ENCODE measurements at places on chromosomes 16 and 17.

GRCh38 chr17:10875430-10875851 lies 37.6 kb upstream of the PIRT start:
- DNase-seq = peak; percentile 40

DNA sequence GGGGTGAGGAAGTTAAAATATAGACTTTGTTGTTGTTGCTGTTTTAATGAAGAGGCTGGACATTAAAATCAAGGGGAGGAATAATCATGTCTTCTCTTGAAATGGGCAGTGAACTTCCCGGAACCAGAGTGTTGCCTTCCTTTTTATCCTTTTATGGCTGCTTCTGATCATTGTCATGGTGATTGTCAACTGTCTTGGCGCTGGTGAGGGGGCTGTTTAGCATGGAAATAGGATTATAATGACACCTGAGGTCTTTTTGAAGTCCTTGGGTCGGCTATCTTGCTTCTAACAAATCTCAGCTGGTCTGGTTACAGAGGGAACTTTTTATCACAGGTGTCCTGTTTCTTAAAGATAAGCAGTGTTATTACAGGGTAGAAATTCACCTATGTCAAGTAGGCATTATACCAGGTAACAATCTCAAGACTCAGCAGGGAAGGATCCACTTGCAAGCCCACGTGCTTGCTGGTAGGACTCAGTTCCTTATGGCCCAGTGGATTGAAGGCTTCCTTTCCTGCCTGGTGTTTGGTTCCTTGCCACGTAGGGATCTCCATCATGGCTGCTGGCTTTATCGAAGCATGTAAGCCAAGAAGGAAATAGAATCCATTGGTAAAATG lies 349.3 kb downstream of the WWOX start:
- DNase-seq = no peak

GRCh38 chr17:27862004-27862403 lies 31.2 kb downstream of the LYRM9 start:
- no peak for DNase-seq

GRCh38 chr17:7931709-7932482 lies at the start of the genes CNTROB and TRAPPC1:
TSS of gene CNTROB (plus strand) at chr17:7932206. CDS start at chr17:7933080, 874 bp downstream.
TSS of gene TRAPPC1 (minus strand) at chr17:7931946. CDS start at chr17:7931829, 117 bp downstream.
- DNase-seq = peak; percentile 99

DNA sequence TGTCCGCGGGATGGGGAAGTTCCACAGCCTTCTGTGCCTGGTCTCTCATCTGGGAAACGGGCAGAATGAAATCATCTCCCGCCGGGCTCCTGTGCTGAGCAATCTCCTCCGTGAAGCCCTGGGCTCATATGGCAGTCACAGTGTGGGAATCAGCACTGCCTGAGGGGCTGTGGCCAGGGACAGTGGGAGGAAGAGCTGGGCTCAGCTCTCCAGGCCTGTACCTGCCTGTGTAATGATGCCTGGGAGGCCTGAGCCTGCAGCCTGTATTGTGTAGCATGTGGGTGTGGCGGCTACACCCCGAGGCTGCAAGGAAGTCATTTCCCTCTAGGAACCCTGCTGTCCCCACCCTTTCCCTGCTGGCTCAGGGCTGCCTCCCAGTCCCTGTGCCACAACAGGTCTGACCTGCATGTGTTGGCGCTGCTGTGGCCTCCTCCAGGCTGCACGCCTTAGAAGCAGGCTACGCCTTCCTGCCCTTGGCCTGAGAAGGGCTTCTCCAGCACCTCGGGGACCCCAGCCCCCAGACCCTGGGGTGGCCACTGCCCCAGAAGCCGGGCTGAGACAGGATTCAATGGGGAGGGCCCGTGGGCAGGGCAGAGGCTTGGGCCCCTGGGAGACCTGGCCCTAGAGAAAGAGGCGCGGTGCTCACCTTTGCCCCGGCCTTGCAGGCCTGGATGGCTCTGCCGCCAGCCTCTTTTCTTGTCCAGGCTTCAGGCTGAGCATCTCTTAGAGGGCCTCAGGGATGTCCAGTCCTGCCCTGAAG lies 2.1 kb downstream of the ITGB4 start:
- DNase-seq = no peak

DNA sequence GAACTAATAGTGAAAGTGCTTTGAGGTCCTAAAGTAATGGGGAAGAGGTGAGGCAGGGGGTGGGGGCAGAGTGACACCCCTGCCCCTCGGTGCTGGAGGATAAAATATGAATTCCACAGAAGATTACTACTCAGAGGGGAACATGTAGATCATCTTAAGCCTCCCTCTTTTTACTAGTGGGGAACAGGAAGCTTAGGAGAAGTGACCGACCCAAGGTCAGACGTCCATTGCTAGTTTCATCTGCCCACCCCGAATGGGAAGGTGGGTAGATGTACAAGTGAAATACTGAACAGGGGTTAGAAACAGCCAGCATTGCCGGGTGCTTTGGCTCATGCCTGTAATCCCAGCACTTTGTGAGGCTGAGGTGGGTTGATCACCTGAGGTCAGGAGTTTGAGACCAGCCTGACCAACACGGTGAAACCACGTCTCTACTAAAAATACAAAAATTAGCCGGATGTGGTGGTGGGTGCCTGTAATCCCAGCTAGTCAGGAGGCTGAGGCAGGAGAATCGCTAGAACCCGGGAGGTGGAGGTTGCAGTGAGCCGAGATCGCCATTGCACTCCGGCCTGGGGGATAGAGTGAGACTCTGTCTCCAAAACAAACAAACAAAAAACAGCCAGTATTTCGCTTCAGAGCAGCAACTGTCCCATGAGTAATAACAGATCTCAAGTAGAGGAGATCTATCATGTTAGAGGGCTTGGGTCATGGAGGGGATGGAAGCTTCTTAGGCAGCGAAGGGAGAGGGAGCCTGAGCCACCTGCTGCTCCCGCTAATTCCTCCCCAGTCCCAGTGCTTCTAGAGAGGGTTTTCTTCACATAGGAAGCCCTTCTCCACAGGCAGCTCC lies 1.2 kb upstream of the NR1D1 start:
- DNase-seq = no peak

GRCh38 chr16:25109643-25110042 lies 1.9 kb upstream of the LCMT1 start:
- no peak for DNase-seq

- no peak for DNase-seq
Measured at GRCh38 chr16:48165961-48166578, 10.3 kb upstream of the ABCC12 start.

- no peak for DNase-seq
Measured at GRCh38 chr16:55055262-55055661, 124.6 kb downstream of the IRX5 start.

GRCh38 chr16:79599837-79600637 lies 500 bp downstream of the MAF start:
- peak; percentile 49 for DNase-seq

- DNase-seq = no peak
Measured at GRCh38 chr16:4345836-4346781, 5.0 kb downstream of the PAM16 start.

- no peak for DNase-seq
Measured at GRCh38 chr17:72567774-72568173, 447.0 kb downstream of the SOX9 start.

DNA sequence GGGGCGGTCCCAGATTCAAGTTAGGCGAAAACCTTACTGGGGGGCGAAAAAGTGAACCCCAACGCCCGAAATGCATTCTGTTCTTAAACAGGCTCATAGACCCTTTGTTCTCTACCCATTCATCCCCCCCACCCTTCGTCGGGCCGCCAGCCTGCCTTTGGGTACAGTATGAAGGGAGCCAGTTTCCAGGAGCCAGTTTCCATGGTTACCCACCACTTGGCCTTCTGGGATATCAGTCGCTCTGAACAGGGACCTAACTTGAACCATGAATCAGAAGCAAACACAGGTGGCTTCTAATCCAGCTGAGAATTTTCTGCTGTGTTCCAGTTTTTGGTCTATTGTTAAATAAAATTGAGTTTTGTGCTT lies 532 bp downstream of the DHX40 start:
- DNase-seq = peak; percentile 62

DNA sequence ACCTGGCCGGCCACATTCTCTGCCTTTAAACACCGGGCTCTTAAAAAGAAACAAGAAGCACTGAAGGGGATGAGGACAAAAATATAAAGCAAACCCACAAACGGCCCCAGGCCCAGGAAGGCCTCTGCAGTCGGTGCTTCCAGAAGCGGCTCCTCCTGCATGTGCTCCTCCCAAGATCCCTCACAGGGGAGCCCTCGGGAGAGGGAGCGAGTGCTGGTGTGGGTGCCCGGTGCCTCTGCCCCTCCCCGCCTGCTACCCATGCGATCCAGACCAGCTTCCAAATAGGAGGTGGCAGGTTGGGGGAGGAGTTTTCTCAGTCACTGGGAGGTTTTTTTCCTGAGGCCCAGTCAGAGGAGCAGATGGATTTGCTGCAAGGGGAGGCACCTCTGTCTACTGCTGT lies 15.8 kb downstream of the KDM8 start:
- DNase-seq = no peak

DNA sequence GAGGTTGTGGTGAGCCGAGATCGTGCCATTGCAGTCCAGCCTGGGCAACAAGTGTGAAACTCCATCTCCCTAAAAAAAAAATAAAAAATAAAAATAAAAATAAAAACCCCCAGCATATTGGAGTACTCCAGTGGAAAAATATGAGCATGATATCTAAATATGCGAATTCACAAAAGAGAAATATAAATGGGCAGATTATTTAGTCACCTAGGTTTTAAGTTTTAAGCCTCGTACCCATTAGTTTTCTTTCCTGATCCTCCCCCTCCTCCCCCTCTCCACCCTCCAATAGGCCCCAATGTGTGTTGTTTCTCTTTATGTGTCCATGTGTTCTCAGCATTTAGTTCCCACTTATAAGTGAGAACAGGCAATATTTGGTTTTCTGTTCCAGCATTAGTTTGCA lies 62.3 kb downstream of the GP2 start:
- no peak for DNase-seq

Measured in liver (tissue), 10 donors.